Muscle of leg (tissue), 16 donors: ENCODE measurements at places on chromosomes 1 and 21. TPM values are rescaled to one million over a fixed set of nuclear protein-coding genes. Genes with fewer than 3 reads are reported as not detected.

GRCh38 chr1:116808848-116809508 lies 54.7 kb downstream of the CD2 start:
- DNase-seq, result no peak

DNA sequence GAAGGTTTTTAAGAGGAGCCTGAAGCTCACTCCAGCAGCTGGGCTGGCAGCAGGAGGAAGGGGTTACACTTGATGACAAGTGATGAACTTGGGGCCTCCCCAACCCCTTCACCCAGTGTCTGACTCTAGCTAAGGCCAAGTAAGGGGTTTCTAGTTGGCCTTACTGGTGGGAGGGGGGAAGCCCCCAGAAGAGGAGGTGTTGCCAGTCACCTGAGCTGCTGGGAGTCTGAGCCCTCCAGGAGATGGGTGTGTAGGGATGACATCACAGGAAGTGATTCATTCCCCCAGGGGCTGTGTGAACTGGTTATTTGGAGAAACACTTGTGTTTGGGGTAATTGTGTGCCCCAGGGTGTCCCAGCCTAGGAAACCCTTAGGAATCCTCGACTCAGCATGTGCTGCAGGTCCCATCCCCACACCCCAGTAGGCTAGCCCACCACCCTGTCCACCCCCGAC lies 3.1 kb downstream of the PADI1 start:
- DNase-seq, result peak; percentile 21

GRCh38 chr1:47508702-47509431 lies 71.0 kb downstream of the FOXD2 start:
- peak; percentile 51 for DNase-seq

GRCh38 chr1:12271033-12271432 lies 41.2 kb downstream of the VPS13D start:
- DNase-seq, result no peak

GRCh38 chr1:81756872-81757271 lies 43.9 kb upstream of the ADGRL2 start:
- DNase-seq, result peak; percentile 14

DNA sequence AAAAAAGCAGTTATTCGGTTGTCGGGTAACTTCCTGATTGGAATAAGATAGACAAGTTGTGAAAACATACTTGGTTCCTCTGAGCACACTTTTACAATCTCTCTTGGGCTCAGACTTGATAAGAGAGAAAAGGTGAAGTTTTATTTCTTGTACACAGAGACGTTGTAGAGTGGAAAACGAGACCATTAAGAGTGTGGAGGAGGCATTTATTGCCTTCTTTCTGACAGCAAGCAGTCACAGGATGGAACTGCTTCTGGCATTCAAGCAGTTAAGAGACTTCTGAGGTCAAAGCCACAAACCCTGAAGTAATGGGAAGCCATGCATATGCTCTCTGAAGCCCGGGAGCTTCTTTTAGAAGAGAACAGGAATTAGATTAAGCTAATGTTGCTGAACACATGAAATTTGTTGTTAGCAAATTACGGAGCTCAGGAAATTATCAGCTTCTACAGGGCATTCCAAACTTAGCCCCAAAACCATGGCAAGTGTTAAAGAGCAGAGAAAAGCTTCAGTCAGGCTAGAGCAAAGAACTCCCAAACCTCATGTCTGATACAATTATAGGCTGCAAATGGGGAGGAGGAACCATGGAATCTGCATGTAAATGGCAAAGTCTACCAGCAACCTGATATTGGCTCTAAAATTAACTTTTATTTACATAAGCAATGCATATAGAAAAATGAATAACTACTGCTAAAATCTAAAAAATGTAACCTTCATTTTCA lies 26.0 kb downstream of the S1PR1 start:
- DNase-seq, result peak; percentile 44

GRCh38 chr1:92843046-92843423 lies 11.2 kb downstream of the RPL5 start:
- DNase-seq, result no peak

DNA sequence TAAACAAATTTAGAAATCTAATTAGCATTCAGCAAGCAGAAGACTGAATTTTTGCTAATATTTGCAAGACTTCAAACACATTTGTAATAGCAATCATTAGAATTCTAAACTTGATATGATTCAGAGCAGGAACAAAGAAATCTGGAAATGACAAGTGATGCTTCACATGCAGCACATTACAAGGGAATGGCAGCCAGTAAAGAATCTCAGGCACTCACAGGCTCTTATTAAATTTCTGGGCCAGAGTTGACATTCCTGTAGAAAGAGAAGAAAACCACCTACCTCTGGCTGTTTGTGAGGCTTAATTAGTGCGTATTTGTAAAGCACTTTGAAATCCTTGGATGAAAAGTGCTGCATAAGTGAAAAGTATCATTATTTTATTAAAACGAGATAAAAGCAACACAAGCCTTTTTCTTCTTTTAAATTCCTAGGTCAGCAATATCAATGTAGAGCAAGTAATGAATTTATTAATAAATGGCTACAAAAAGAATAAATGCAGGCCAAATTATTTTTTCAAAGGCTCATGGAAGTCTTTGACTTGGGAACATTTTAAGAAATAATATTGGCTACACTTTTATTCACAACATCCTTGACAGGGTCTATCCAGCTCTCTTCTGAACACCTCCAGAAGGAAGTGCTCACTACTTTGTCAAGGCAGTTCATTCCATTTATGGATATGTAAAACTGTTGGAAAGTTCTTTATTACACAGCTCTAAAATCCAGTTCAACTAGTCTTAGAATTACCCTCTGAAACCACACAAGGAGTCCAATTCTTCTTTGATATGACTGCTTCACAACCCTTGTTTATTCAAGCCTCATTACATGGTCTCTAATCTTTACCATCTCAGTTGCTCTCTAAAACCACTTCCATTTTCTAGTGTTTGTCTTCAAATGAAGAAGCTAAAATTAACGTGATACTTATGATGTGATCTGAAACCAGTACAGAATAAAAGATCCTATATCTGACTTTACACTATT lies 32.1 kb upstream of the SCYL3 start:
- DNase-seq, result no peak

DNA sequence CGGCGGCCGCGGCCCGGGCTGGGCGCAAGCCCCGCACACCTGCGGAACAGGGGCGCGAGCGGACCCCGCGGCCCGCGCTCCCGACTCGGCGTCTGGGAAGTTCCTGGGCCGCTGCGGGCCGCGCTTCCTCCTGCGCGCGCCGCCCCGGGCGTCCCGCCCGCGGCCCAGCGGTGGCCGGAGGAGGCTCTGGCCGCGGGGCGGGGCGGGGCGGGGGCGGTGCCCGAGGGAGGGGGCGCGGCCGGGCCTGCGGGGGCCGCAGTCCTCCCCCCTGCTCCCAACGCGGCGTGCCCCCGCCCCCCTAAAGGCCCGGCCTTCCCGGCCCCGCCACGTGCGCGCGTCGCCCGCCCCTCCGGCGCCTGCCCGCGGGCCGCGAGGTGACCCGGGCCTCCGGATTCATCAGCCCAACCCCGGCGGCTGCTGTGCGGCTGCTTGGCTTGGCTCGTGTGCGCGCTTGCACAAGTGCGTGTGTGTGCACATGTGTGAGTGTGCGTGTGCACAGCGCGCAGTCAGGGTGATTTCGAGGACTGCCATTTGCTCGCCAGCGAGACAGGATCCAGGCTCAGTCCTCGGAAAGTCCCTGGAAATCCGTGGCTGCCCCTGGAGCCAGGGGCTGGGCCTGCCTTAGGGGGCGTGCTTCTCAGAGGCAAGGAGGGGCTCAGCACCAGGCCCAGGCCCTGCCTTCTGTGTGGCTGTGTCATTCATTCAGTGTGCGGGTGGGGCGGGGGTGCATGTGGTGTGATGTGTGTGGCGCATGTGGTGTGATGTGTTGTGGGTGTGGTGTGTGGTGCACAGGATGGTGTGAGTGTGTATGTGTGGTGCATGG lies at the start of gene C2CD2:
TSS of gene C2CD2 (minus strand) at position 188 of the 823 bp plus-strand sequence. CDS start 370 bp downstream, outside the sequence.
- peak; percentile 89 for DNase-seq

DNA sequence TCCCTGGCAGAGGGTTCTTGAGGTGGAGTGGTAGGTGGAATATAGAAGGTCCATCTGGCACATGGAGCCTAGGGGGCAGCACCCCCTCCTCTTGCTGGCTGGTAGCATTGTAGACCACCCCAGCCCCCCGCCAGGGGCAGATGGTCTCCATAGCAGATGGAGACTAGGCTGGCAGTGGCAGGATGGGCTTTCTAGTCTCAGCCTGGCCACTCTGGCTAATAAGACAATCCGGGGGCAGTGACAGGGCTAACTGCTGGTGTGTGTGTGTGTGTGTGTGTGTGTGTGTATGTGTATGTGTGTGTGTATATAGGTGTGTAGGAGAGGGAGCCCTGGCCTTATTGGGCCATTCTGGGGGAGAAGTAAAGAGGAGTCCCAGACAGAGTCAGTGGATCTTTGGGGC lies 16.1 kb downstream of the UTP11 start:
- no peak for DNase-seq

DNA sequence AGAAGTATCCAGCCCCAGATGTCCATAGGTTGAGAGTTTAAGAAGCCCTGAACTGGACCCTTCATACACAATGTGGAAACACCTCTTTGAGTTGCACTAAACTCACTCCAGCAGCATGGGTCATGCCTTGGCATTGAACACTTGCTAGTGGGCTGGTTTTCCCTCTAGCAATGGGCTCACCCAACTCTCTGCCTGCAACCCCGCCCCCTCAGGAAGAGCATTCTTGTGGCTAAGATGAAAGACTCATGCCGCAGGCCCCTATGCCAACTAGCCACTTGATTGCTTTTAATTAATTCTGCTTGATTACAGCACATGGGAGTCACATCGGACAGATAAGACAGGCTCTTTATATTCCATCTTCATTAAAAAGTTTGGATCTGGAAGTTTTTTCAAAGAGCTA lies 136.5 kb upstream of the GJB5 start:
- no peak for DNase-seq

DNA sequence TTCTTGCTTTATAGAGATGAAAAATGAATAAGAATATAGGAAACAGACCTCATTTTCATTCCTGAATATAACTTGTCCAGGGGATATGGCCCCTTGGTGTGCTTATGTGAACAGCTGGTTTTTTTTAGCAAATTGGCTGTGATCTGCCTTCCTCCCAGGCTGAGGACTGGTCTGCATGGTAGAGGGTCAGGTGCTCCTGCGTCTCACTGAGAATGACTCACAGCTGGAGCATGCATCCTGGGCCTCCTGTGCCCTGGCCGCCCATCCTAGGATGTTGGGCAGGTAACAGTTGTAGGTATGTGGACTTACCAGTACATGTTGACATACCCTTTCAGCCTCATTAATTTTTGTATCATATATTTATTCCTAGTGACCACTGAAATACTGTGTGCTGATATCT lies 29.8 kb downstream of the AGT start:
- no peak for DNase-seq

The PADI4 gene
- total RNA-seq, result 0.18 TPM

The CDA gene
- total RNA-seq, result 0.13 TPM

The NBPF19 gene
- total RNA-seq, result 14.9 TPM
